Activated CD4-positive, alpha-beta memory T cell treated with anti-CD3 and anti-CD28 coated beads, Interleukin-2, amount 10 ng/mL, durations not matched to agents 7 days and 5 days (primary cell): ENCODE measurements at places on chromosomes 16 and 17. TPM values are rescaled to one million over a fixed set of nuclear protein-coding genes. Genes with fewer than 3 reads are reported as not detected.

GRCh38 chr16:75909746-75910145 is 183.5 kb upstream of the CPHXL start:
- no peaks in the 10 kb centered on the region for H3K36me3 ChIP-seq
- H3K4me1 ChIP-seq = peaks cover 1% of the 10 kb centered on the region
- H3K27ac ChIP-seq = no peak overlapping the region
- DNase-seq = no peak
- no peaks in the 10 kb centered on the region for H3K27me3 ChIP-seq

The WFIKKN1 gene
- 0.10 TPM for total RNA-seq

DNA sequence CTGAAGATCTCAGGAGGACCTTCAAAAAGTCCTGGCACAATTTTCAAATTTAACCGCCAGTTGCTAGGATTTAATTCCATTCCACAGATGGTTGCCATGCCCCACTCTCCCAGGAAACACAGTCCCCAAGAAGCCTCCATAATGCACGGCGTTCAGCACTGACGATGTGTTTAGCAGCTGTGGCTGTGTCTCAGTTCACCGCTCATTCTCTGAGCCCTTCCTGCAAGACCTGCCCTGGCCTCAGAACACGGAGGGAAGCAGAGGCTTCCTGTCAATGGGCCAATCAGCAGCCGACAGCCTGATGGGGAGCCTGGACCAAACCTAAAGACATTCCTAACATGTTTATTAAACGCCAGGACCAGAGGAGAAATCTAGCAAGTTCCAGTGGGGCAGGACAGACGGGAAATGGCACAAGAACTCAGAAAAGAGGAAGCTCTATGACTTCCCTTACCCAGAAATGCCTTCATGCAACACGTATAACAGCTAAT is 4.9 kb downstream of the MYLK3 start:
- no peak for DNase-seq
- no peak overlapping the region for H3K4me3 ChIP-seq
- H3K36me3 ChIP-seq = no peaks in the 10 kb centered on the region
- no peak overlapping the region for H3K27ac ChIP-seq

- no peak overlapping the region for H3K4me3 ChIP-seq
- no peak overlapping the region for H3K27ac ChIP-seq
- no peaks in the 10 kb centered on the region for H3K27me3 ChIP-seq
- no peaks in the 10 kb centered on the region for H3K4me1 ChIP-seq
- no peak for DNase-seq
These were observed 27.5 kb downstream of the PIMREG start for GRCh38 chr17:6471531-6472465.

The ITFG1 gene
- 27.9 TPM for total RNA-seq

GRCh38 chr16:24088767-24089166 is 167.4 kb upstream of the CACNG3 start:
- peaks cover 18% of the 10 kb centered on the region for H3K4me1 ChIP-seq
- H3K27me3 ChIP-seq = no peaks in the 10 kb centered on the region
- no peak overlapping the region for H3K4me3 ChIP-seq
